Stimulated activated CD8-positive, alpha-beta memory T cell treated with anti-CD3 and anti-CD28 coated beads, Interleukin-4, amount 100 ng/mL, for 4 hours (primary cell): ENCODE measurements at places on chromosomes 1 and 21.

DNA sequence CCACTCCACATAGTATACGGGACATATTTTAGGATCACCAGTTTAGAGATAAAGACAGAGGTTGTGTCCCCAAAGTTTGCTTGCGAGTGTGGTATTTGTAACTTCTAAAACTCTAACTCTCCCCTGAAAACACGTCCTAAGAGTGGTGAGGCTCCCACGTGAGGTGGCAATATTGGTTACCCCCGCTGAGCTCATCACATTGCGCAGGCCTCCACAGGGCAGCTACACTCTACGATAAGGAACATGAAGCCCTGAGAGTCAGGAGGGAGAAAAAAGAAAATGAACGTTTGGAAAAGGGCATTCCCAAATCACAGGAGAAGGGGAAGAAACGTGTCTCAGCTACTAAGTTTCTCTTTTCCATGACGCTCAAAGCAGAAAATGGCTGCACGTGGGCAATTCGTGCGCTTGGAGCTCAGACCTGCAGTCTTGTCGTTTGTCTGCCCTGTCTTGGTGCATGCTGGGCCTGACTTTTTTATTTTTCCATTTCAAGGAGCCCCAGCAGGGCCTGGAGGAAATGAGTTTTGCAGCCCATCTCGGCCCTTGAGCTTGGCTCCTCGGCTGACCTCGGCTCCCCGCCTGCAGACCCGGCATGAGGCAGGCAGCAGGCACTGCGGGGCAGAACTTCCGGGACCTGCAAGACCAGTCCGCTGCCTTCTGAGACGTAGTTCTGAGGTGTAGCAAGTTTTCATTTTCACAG is 25.7 kb downstream of the ERG start:
- no peak for DNase-seq

DNA sequence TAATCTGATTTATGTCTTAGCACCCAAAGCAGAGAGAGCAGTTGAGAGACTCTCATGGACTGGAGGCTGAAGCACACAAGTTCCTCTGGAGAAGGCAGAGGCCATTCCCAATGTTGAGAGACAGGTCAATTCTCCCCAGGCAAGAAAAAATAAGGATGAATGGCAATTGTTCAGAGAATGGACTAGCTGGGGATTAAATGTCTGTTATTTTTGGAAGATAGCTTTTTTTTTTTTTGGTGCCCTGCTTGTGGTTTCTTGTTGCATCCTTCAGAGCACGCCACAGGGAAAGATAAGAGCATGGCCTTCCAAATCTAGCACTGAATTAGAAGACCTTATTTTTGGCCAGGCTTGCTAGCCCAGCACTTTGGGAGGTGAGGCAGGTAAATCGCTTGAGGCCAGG is 65.6 kb upstream of the ERRFI1 start:
- no peak for DNase-seq

DNA sequence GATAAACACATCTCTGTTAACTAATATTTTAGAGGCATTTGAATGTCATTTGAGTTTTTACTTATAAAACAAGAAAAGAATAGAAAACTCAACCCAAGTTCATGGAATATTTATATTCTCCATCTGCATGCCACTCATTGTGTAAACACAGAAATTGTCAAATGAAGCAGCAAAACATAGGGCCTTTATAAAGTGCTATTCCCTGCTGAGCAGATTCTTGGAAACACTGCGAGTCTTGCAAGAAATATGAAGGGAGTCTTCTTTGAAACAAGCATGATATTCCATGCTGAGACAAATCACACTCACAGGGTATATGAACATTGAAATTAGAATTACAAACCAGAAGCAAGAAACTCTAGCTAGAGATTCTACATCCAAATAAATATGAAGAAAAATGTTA is 655.8 kb downstream of the BRINP3 start:
- no peak for DNase-seq

DNA sequence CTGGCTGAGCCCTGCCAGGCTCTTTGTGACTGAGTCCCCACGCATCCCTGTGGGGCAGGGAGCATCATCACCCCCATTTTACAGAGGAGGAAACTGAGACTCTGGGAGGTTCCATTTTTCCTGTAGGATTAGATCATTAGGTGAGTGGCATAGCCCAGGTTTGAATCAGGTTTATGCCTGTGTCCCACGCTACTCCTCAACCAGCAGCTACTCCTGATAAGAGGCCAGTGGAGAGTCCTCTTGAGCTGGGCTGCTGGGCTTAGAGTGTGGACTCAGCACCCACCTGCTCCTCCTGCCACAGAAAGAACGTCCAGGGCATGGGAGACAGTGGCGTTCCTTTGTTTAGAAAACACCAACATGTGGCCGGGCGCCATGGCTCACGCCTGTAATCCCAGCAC is 30.7 kb downstream of the TNFRSF1B start:
- DNase-seq, result no peak

DNA sequence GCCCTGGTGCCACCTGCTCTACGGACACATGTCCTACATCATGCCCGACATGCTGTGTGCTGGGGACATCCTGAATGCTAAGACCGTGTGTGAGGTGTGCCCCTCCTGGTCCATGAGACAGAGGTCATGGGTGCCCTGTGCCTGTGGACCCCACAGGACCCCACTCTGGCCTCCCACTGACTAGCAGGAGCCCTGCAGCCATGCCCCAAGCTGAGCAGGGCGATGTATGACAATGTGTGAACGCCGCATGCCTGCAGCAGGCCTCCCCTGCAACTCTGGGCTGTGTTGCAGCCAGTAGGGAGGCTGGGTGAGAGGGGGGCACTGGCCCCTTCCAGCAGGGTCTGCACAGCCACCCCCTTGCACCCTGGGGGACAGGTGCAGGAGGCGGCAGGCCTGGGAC is 30.0 kb downstream of the PRSS38 start:
- DNase-seq, result no peak

DNA sequence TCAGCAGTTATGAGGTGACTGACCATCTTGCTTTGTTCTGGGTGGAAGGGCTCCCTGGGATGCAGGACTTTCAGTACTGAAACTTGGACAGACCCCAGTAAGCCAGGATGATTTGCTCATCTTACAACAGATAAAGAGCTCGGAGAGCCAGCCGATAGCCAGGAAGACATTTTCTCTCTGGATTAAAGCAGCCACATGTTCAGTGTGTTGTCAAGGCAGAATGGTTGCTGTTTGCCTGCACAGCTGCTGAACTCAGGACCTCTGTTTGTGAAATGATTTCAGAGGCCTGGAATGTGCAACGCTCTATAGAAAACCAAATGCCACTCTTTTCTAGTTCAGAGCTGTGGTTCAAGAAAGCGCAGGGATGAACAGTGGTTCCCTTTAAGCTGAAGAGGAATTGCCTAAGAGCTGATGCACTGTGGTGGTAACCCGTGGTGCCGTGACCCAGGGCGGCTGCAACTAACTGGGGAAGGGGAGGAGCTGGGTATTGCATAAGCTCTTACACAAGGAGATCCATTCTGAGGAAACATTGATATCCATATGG is 40.7 kb downstream of the CASQ2 start:
- DNase-seq, result no peak
